ENCODE measurements at places on chromosomes 6 and 20. TPM values are rescaled to one million over a fixed set of nuclear protein-coding genes. Genes with fewer than 3 reads are reported as not detected.
A peak's percentile ranks its signal among the peaks of the same experiment; 100 is the strongest.

GRCh38 chr6:71114544-71114943, 157.7 kb upstream of the B3GAT2 start:
- DNase-seq: no peak

- DNase-seq: no peak
Measured at GRCh38 chr6:167089243-167090142, 33.4 kb upstream of the CCR6 start.

- no peak for DNase-seq
Measured at GRCh38 chr6:169978615-169979161, 227.3 kb downstream of the ERMARD start.

DNA sequence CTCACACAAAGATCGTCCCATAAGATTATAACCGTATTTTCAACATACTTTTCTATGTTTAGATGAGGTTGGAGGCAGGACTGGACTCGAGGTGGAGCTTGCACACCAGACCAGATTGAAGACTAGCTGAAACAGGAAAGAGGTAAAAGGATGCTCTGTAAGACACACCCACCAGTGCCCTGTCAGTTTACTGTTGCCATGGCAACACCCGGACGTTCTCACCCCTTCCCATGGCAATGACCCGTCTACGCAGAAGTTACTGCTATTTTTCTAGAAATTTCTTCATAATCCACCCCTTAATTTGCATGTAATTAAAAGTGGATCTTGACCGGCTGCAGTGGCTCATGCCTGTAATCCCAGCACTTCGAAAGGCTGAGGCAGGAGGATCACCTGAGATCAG, 13.6 kb upstream of the SRSF6 start:
- DNase-seq: no peak

- DNase-seq: no peak
Measured at GRCh38 chr6:15596186-15596896, 66.5 kb downstream of the DTNBP1 start.

DNA sequence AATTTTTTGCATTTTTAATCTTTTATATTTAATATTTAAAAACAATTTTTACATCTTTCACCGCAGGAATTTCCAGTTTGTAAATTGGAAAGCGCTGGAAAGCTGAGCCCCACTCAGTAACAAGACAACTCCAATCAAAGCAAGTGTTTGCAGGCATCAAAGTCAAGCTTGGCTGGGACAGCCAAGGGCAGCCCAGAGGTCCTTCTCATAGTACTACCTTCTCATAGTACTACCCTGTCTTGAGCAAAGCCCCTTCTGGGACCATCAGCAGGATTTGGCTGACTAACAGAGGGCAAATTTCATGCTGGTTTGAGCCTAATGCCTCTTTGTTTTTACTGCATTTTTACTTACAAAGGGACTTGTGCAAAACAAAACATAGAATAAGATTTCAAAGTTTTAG, 228.3 kb downstream of the SIM1 start:
- no peak for DNase-seq

DNA sequence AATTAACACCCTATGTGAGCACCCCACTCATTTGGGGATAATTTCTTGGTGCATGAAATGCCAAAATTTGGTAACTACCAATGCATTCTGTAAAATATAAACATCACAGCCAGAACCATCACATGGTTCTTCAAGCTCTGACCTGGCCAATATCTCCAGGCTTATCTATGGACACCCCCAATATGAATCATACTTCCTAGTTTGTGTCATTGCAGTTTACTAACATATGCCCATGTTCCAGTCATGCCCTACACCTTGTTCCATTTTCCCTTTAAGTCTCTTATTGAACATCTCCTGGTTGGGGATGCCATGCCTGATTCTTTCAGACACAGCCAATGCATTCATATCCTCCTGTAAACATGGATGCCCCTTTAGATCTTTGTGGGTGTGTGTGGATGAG, 572.8 kb upstream of the BTBD3 start:
- DNase-seq: no peak

- no peak for DNase-seq
Measured at GRCh38 chr20:51156041-51156982, 133.4 kb upstream of the KCNG1 start.

DNA sequence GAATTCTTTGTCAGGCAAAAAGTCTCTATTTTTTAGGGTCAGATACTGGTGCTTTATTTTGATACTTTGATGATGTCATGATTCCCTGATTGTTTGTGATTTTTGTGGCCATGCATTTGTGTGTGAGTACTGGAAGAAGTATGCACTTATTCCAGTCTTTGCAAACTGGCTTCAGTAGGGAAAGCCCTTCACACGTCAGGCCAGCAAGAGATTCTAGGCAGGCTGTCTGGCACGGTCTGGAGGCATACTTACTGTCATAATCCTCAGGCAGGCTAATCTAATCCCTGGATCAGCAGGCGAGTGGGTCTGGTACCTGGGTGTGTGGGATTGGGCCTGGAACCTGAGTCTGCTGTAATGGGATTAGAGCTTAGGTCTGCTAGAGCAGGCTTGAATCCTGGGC, 391.8 kb upstream of the MMS22L start:
- no peak for DNase-seq

- no peak for DNase-seq
Measured at GRCh38 chr6:19734519-19734918, 102.7 kb upstream of the ID4 start.

DNA sequence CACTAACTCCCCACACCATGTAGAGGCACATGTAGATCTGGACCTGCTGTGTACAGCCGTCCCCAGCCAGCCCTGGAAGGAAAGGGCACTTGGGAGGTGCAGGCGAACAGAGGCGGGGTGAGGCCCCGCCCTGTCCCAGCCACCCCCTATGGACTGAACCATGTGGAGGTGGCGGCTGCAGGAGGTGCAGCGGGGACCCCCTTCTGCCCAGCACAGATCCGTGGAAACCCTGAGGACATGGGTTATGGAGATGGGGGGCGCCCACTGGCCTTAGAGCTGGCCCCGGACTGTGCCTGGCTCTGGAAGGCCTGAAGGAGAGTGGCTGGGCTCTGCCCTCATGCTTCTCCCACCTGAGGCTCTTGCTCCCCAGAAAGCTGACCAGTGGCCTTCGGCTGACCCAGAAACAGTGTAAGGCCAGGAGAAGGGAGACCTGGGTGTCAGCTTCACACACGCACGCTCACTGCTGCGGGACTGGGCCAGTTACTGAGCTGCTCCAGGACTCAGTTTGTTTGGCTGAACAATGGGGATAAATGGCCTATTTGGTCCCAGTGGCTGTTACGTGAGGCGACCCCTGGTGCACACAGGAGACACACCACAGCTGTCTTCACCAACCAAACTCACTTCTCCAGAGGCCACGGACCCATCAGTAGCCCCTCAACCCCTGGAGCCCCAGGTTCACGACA, 87.2 kb downstream of the GINS1 start:
- DNase-seq: no peak

GRCh38 chr20:51347831-51348230, 194.7 kb downstream of the NFATC2 start:
- no peak for DNase-seq

DNA sequence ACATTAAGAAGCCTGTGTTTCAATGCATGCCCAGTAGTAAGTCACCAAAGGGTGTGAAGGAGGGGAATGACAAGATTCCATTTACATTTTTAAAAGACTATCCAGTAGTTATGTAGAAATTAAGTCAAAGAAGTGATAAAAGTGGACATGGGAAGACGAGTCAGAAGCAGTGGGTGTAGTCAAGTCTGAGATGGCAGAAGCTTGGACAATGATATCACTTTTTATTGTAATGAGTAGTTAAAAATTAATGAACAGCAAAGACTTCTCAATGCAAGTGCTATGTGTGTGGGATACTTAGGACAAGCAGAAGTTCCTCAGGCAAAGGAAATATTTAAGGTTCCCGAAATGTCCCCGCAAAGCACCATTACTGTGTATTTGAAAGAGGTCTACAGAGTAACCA, 156.0 kb downstream of the DST start:
- DNase-seq: no peak

DNA sequence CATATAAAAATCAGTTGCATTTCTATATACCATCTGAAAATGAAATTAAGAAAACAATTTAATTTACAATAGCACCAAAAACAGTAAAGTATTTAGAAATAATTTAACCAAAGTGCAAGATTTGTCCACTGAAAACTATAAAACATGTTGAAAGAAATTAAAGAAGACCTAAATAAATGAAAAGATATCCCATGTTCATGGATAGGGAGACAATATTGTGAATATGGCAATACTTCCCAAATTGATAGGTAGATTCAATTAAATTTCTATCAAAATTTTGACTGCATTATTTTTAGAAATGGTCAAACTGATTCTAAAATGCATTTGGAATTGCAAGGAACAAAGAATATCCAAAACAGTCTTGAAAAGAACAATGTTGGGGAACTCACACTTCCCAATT, 17.6 kb upstream of the POU3F2 start:
- no peak for DNase-seq

GRCh38 chr6:31354158-31354863, 2.7 kb downstream of the HLA-B start:
- no peak for DNase-seq

- no peak for DNase-seq
Measured at GRCh38 chr6:22320750-22321149, 23.9 kb upstream of the PRL start.

DNA sequence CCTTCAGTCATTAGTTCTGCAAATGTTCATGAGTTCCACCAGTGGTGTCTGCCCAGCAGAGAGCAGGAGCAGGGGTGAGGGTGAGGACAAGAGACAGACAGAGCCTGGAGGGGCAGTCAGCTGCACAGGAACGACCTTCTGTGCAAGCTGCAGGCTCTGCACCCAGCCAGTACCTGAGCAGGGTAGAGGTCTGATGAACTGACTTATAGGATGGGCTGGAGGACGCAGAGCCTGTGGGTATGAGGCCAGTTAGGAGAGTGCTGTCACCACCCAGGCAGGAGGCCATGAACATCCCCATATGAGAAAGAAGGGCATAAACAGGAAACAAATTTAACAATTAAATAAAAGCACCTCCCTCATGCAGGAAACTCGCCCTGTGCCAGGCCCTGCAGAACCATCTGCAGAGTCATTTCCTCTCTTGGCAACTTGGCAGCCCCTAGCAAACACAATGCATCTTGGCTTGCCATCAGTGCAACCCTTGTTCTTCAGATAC, 17.9 kb downstream of the C6orf15 start:
- DNase-seq: no peak

GRCh38 chr6:10505529-10505928, 15.6 kb upstream of the GCNT2 start:
- DNase-seq: no peak

- DNase-seq: no peak
Measured at GRCh38 chr6:121093928-121094327, 240.4 kb downstream of the TBC1D32 start.

- DNase-seq: no peak
Measured at GRCh38 chr6:142413111-142413510, 111.3 kb downstream of the ADGRG6 start.

DNA sequence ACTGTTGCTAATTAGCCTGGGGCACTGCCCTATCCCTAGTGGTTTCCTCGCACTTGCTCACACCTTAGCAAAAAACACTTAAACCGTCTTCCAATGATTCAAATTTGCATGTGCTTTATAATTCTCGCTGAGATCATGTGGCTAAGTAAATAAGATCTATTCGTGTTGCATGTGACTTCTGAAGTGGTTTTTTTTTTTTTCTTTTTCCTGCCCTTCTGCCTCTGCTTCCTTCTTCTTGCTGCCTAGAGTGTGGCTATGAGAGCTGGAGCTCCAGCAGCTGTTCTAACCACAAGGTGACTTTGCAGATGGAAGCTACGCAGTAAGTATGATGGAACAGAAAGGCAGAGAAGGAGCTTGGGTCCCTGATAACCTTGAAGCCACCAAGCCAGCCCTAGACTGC, 36.5 kb downstream of the SULF2 start:
- no peak for DNase-seq

DNA sequence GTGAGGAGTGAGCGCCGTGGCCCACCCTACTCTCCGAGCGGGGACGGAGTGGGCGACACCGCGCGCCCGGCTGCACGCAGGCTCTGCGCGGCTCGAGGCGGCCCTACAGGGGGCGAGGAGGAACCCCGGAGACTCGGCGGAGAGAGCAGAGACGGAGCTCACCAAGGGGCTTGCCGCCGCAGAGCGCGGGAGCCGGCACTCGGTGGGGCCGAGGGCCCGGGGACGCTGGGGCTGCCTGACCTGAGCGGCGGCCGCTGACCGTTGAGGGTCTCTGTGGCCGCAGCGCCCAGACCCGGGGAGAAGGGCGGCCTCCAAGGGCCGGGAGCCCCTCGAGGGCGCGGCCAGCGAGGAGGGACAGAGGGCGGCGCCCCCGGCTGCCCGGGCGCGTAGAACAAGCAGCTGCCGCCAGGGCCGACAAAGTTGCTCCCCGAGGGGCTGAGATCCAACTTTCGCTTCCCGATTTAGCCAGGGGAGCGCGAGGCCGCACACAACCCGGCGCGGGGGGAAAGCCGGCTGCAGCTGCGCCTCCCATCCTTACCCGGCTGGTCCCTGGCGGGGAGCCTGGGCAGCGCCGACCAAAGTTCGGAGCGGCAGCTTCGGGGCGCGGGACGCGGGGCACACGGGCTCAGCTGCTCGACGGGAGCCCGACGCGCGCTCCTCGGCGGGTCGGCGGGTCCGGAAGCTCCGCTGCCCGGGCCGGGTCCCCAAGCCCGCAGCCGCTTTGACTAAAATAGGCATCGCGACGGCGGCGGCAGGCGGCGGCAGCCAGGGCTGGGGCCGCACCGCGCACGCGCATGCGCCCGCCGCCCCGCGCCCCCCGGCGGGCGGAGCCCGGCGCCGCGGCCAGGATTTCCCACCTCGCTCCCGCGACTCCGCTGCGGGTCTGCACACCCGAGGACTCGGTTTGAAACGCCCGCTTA, 43.1 kb downstream of the POPDC3 start:
- DNase-seq: peak; percentile 67

GRCh38 chr20:32205843-32206759, 1.4 kb downstream of the PLAGL2 start:
- no peak for DNase-seq

GRCh38 chr6:4032475-4032874, 46.5 kb downstream of the FAM217A start:
- DNase-seq: no peak

DNA sequence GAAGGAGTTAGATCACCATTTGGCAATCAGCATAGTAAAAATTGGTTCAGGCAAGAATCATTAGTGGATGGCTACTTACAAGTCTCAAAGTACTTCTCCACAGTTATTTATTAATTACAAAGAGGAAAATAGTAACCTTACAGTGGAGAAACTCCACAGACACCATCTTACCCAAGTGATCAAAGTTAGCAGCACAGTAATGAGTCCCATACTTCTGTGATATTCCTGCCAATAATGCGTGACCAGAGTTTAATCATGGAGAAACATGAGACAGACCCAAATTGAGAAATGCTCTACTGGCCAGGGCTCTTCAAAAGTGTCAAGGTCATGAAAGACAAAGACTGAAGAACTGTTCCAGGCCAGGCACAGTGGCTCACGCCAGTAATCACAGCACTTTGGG, 9.5 kb downstream of the TBC1D7 start:
- DNase-seq: no peak

The TFAP2D gene
- total RNA-seq: not detected

The GPLD1 gene
- 1.2 TPM for total RNA-seq

The KIAA1586 gene
- total RNA-seq: 8.4 TPM

The TAP2 gene
- 20.5 TPM for total RNA-seq

The ZNF831 gene
- 0.06 TPM for total RNA-seq

The HDGFL1 gene
- not detected for total RNA-seq

The OR12D2 gene
- total RNA-seq: not detected

The RHAG gene
- total RNA-seq: 2.3 TPM

The MTFR2 gene
- total RNA-seq: not detected

All from right cardiac atrium (tissue), 5 donors.